ENCODE measurements at places on chromosomes 2 and 18.

- DNase-seq, result no peak
These were observed 160.6 kb downstream of the GALNT3 start for GRCh38 chr2:165633431-165633830.

- DNase-seq, result no peak
These were observed 24.9 kb upstream of the DNMT3A start for GRCh38 chr2:25366629-25367028.

DNA sequence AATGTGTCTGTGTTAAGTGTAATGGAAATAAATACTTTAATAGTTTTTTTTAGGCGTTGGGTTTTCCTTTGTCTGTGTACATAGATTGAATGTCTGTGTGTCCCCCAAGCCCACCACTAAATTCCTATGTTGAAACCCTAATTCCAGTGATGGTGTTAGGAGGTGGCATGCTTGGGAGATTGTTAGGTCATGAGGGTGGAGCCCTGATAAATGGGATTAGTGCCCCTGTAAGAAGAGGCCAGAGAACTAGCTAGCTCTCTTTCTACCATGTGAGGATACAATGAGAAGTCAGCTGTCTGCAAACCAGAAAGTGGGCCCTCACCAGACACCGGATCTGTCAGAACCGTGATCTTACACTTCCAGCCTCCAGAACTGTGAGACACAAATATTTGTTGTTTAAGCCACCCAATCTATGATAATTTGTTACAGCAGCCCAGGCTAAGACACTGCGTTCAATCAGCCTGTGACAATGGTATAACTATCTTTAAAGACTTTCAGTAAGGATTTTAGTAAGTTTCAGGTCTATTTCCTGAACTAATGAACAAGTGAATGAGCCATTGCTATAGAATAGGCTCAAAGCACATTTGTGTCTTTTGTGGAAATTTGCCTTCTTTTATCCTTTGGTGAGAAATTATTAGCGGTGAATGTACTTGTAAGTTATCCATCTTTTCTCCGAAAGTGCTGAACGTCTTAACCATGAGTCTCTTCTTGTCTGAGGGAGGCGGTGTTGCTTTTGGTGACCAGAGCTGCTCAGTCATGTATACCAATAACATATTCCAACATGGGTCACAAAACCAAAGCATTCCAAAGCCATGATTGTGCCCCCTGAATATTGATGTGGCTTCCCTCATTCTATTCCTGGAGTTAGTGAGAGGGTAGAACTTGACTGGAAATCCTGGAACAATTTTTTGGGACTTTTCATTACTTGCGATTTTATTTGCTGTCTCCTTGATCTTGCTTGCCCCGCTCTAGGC is 29.6 kb upstream of the IL1R1 start:
- no peak for DNase-seq

DNA sequence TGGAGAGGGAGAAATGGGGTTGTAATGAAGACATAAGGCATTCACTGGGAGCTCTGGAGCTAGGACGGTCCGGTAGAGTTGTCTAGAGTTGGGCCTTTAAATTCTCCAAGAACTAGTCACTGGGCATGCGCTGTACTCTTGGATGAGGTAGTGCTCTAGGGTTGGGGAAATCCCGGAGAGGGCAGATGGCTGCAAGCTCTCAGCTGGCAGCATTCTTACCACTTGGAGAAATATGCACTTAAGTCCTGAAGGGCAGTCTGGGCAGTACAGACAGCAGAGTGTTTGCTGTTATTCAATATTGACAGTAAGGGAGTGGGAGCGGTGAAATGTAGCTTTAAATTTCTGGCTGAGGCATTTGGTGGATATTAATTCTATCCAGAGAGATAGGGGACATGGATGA is 214.6 kb downstream of the RDH14 start:
- DNase-seq, result peak; percentile 68
